ENCODE measurements at places on chromosomes 11 and 22.

DNA sequence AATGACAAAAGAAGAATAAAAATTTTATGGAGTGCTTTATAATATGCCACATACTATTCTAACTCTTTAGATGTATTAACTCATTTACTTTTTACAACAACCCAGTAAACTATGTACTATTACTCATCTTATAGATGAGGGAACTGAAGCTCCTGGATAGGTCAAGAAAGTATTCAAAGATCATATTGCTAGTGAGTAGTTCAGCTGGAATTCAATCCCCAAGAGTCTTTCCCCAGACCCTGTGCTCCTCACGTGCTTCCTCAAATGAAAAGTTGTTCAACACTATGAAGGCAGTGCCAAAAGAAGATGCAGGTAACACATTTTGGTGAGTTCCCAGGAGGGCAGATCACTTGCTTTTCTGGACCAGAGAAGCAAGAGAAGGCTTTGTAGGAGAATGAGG, 46.8 kb downstream of the BTG4 start:
- DNase-seq: no peak

DNA sequence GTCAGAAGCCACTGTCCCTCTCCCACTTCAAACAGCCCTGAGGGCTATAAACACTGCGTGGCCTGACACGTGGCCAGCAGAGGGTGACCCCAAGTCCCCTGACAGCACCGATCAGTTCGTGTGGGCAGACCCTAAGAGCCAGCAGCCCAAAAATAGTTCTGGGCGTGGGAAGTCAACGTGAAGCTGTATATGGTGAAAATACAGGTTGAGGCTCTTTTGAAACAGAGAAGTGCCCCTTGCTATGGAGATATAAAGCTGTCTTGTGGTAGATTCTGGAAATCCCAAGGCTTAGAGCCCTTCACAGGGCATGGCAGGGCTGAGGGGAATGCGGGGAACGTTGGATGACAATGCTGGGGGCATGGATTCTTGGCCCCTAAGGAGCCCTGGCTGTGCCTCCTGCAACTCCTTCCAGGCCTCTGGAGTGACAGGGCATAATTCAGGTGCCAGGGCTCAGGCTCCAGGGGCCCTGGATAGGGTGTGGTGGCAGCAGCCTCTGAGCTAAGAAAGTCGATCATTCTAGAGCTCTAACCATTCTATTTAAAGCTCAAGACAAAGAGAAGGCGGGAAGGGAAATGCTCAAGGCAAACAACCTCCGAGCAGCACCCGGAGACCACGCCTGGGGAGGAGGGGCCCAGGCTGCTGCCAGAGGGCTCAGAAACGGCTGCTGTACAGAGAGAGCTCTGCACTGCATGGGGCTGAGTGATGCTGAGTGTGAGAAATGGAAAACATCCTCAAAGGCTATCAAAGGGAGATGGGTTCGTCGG, 60.4 kb upstream of the CD5 start:
- DNase-seq: peak; percentile 77

GRCh38 chr11:111860257-111860656, 11.1 kb downstream of the ALG9 start:
- no peak for DNase-seq

DNA sequence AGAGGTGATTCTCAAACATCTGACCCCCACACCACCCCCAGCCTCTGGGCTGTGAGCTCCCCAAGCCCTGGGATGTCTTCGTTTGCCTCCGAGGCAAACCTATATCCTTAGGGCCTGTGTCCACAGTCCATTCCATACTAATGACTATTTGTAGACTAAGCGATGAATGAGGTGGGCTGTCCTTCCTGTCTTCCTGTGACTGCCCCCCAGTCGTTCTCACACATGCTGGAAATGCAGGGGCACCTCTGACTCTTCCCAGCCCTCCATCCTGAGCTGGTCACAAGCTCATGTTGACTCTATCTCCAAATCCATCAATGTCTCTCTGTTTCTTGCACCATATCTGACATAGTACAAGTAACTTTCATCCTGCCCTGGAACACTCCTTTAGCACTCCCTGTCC, 4.8 kb downstream of the ATG16L2 start:
- DNase-seq: no peak

- DNase-seq: no peak
Observed at GRCh38 chr22:29914165-29914564, 31.2 kb downstream of the MTMR3 start.

DNA sequence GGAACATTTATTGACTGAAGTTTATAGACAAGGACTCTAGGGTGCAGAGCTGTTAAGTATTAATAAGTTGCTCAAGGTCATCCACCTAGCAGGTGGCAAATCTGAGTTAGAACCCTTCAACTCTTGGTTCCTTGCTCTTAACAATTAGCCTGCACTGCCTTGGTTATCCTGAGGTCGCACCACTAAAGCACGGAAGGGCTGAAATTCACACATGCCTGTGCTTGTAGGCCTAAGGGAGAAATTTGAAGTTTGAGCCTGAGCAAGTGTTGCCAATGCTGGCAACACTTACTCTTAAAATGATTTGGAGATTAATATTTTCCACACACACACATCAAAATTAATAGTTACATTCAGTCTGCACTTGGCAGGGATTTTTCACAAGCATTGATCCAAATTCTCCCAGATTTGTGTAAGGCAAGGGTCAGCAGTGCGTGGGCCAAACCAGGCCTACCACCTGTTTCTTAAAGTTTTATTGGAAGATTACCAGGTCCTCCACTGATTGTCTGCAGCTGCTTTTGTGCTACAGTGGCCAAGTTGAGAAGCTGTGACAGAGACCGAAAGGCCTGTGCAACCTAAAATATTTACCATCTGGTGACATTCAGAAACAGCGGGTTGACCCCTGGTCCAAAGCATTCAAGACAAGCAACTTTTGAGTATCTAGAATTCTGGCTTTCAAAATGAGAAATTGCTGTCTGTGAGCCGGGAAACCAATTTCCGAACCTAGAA, 16.3 kb downstream of the APOL5 start:
- no peak for DNase-seq

GRCh38 chr11:33731723-33732531, 4.3 kb downstream of the CD59 start:
- DNase-seq: no peak

DNA sequence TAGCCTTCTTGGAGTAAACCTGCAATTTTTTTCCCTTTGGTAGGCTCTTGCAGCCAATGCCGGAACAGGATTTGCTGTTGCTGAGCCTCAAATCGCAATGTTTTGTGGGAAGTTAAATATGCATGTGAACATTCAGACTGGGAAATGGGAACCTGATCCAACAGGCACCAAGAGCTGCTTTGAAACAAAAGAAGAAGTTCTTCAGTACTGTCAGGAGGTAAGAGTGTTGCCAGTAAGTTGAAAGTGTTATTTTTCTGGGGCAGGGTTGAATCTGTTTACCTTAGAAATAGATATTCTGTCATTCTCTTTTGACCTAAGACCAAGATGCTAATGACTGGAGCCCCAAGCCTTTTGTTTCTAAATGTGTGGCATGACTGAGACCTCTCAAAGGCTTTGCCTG, 39.7 kb downstream of the APLP2 start:
- no peak for DNase-seq

- DNase-seq: no peak
Observed at GRCh38 chr11:131637469-131638175, 267.2 kb downstream of the NTM start.

- no peak for DNase-seq
Observed at GRCh38 chr22:27173530-27173929, 516.1 kb downstream of the MIAT start.

- DNase-seq: no peak
Observed at GRCh38 chr22:50044485-50045118, 13.5 kb downstream of the TTLL8 start.

GRCh38 chr11:118602331-118602730, 5.1 kb upstream of the PHLDB1 start:
- no peak for DNase-seq

DNA sequence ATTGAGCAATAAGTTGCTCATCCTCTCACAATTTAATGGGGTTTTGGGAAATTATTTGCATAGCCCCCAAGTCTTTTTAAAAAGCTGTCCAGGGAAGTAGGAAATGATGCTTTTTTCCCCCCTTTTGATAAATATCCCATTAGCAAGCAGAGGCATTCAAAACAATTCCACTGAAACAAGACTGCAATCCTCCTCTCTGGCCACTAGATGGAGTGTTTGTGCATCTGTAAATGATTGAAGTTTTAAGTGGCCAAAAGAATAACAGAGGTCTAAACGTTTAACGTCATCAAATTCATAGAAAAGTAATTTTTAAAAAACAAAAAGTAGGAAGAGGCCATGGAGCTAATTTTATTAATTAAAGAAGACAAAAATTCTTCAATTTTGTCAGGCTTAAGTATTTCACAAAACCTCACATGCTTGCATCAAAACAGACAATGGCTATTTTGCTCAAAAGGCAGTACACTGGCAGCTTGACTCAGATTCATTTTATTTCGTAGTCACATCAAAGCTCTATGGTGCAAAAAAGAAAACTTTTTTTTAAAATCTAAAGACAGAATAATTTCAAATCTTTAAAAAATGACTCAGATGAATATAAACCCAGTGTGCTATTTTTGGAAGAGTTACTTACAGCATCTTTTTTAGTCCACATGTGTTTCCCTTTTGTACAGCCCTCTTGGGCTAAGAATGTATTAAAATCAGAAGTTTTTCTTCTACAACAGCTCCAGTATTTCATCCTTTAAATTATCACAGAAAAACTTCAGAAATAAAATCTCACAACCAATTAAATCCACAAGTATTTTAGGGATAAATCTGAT, 17.8 kb downstream of the CHORDC1 start:
- DNase-seq: no peak

- no peak for DNase-seq
Observed at GRCh38 chr22:27827604-27828587, 26.3 kb upstream of the MN1 start.

GRCh38 chr11:42778193-42778592, 533.6 kb upstream of the API5 start:
- no peak for DNase-seq

DNA sequence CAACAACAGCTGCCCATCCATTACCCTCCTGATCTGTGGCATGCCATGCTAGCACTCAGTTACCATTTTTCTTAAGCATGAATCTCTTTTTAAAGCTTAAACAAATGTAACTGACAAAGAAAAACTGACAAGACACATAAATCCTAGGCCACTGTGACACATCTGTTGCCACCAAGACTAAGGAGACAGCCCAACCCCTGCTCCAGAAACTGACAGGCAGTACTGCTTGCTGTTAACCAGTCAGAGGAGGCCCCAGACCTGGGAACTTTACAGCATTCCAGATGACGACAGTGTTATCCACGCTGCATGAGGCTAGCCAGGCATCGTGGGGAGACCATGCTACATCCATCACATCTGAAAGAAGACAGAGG, 33.8 kb downstream of the HIRA start:
- no peak for DNase-seq

- peak; percentile 68 for DNase-seq
Observed at GRCh38 chr11:66388780-66389386, 17.3 kb upstream of the SLC29A2 start.

Data from activated CD4-positive, alpha-beta T cell treated with anti-CD3 and anti-CD28 coated beads, Interleukin-2, amount 50 U/mL, for 4 hours (primary cell).